Esophagus mucosa (tissue), 1 donor: ENCODE measurements at places on chromosomes 5 and 9. TPM values are rescaled to one million over a fixed set of nuclear protein-coding genes. Genes with fewer than 3 reads are reported as not detected.

Gene HAVCR1
- total RNA-seq = not detected

Gene STK32A
- total RNA-seq = 0.04 TPM

Gene ARHGEF37
- 23.6 TPM for total RNA-seq

Gene PHF24
- 0.48 TPM for total RNA-seq

Gene UBLCP1
- total RNA-seq = 24.0 TPM

Gene BNIP1
- 12.9 TPM for total RNA-seq

Gene TMEM174
- total RNA-seq = not detected
